ENCODE measurements at places on chromosomes 5 and 9.

GRCh38 chr5:117131048-117131679, 556.5 kb upstream of the SEMA6A start:
- no peak for DNase-seq

DNA sequence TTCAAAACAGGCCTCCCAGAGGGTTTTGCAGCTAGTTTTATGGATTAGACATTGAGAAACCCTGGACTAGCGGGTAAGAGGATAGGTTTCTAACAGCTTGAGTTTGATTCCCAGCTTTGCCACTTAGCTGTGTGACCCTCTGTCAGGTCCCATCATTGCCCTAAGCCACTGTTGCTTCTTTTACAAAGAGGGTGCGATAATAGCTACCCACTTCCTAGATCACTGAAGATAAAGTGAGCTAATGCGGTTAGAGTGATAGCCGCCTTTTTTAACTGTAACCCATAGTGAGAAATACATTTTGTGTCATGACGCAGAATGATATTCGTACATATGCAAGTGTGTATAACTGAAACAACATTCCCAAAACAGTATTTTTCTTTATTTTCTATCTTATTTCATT, 40.3 kb downstream of the CSF1R start:
- no peak for DNase-seq

DNA sequence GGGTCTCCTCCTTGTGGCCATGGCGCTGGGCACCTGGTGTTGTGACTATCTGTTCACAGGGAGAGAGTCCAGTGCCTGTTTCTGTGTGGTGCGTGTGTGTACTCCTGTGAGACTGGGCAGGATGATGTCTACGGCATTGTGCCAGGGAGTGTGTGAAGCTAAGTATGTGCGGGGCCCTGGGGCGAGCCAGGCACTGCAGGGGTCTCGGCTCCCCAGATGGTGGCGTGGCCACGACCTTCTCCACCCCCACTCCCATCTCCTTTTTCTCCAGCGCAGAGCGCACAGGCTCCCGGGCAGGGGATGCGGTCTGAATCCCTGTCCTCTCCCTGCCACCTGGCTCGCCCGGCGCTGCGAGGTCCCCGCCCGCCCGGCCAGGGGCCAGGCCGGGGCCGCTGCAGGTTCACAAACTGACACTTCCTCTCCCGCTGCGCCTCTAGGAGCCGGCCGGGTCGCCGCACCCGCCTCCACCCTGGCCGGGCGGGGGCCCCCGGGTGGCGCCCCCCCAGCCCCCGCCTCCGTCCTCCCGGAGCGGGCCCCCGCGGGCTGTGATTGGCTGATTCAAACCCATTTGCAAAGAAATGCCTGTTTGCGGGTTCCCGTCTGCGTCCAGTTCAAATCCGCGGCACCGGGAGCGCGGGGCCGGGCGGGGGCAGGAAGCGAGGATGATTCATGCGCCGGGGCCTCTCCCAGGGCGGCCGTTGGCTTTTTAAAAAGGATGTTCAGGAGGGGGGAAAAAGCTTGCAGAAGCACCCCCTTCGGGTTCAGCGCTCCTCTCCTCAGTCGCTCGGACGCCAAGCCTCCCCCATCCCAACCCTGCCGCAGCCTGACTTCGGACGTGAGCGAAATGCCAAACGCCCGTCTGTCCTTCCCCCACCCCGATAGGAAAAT, 790 bp downstream of the PHF19 start:
- peak; percentile 93 for DNase-seq

DNA sequence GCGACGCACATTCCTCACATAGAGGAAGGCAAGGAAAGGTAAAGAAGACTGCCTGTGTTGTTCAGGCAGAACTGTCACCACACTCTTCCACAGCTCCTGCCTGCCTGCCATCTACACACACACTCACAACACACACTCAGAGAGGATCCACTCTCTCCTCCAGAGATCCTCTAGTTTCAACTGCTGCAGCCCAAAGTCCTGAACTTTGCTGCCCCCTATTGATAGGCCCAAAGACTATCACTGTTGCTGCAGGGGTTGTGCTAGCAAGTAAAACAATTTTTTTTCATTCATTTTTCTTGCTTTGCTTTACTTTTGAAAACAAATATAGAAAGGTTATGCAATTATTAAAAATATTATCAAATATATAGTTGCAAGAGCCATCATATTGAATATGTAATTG, 5.9 kb upstream of the CFAP90 start:
- DNase-seq: no peak

GRCh38 chr5:135705941-135706466, 127.2 kb upstream of the CXCL14 start:
- no peak for DNase-seq

DNA sequence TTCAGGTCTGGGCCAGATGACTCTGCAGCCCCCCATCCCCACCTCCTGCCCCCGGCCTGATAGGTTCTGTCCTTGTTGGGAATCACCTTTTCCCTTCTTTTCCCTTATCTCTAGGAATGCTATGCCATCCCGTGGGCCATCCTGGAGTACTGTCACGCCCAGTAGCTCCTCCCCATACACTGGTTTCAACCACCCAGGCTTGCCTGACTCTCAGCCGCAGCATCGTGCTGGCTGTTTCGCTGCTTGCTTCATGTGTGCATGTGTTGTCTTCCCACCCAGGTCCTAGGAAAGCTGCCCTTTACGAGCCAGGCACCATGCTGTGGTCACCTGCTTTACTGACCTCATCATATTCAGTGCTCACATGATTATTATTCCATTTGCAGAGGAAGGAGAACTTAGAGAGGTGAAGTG, 71.8 kb downstream of the ANGPTL2 start:
- DNase-seq: no peak

- no peak for DNase-seq
Measured at GRCh38 chr5:111229221-111229835, 5.1 kb downstream of the CAMK4 start.

- DNase-seq: no peak
Measured at GRCh38 chr5:31300501-31300900, 107.0 kb downstream of the CDH6 start.

- no peak for DNase-seq
Measured at GRCh38 chr5:180289433-180289832, 2.5 kb downstream of the MAPK9 start.

GRCh38 chr5:4674166-4674565, 466.0 kb upstream of the ADAMTS16 start:
- no peak for DNase-seq

- no peak for DNase-seq
Measured at GRCh38 chr5:104942735-104943134, 1380.1 kb upstream of the NUDT12 start.

- DNase-seq: peak; percentile 63
Measured at GRCh38 chr5:180129291-180130190, 58.0 kb upstream of the RNF130 start.

- DNase-seq: no peak
Measured at GRCh38 chr9:23423999-23424398, 402.0 kb downstream of the ELAVL2 start.

DNA sequence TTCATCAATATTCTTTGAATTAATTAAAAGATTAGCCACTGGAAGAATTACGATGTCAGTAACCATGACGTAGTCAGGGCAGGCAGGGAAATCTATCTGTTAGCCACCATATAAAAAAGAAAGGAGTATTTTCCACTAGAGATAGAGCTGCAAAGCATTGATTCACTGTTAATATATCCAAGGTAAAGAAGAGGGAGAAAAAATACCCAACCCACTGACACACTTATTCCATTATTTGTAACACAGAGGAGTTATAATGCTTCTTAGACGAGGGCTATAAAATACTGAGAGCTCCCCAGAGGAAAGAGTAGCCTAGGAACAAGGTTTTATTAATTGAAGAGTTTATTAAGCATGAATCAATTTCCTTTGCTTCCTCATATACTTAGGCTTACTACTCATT, 382.2 kb upstream of the CDH6 start:
- DNase-seq: no peak

DNA sequence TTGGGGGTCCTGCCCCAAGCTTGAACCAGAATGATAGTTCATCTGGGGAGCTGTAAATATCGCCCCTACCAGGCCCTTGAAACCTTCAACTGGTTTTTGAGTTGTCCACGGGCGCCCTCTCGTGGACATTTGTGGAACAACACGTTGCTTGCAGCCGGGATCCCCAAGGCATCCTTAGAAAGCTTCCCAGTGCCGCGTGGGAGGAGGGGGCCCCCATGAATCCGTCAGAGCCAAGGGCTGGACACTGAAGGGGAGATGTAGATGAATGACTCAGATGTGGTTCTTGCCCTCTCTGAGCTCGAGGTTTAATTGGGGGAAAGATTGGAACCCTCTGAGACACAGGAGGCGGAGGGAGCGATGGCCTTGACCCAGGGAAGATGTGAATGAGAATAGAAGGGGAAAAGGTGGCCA, 31.8 kb upstream of the ORM1 start:
- peak; percentile 91 for DNase-seq

DNA sequence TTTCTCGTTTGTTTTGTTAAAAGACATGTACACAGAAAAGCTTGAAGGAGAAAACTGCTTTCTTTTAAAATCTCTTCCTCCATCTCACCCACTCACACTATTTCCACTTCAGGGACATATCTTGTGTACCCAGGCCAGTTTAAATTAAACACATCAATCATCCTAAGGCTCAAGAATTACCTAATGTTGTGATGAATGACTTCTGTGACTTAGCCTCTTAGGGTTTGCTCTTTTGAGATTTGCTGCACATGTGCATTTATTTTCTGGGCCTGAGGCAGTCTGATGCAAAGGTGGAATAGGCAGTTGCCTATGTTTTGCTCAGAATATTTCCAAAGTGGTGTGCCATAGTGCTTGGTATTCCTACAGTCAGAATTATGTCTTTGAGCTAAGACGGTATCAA, 439.9 kb upstream of the CHD1 start:
- no peak for DNase-seq

- DNase-seq: no peak
Measured at GRCh38 chr5:43702815-43703214, 99.8 kb downstream of the NNT start.

DNA sequence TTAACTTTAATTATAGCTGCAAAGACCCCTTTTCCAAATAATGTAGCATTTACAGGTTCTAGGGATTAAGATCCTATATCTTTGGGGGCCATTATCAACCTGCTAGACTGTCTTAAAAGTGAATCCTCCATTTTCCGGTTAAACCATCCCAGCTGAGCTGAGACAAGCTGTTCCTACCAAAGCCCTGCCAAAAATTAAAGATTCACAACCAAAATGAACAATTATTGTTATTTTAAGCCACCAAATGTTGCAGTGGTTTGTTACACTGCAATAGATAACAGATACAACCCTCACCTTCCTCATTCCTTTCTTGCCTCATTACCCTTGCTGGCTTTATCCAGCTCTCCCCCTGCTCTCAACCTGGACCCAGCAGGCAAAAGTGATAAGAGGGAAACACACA, 343.4 kb downstream of the CDK5RAP2 start:
- no peak for DNase-seq

DNA sequence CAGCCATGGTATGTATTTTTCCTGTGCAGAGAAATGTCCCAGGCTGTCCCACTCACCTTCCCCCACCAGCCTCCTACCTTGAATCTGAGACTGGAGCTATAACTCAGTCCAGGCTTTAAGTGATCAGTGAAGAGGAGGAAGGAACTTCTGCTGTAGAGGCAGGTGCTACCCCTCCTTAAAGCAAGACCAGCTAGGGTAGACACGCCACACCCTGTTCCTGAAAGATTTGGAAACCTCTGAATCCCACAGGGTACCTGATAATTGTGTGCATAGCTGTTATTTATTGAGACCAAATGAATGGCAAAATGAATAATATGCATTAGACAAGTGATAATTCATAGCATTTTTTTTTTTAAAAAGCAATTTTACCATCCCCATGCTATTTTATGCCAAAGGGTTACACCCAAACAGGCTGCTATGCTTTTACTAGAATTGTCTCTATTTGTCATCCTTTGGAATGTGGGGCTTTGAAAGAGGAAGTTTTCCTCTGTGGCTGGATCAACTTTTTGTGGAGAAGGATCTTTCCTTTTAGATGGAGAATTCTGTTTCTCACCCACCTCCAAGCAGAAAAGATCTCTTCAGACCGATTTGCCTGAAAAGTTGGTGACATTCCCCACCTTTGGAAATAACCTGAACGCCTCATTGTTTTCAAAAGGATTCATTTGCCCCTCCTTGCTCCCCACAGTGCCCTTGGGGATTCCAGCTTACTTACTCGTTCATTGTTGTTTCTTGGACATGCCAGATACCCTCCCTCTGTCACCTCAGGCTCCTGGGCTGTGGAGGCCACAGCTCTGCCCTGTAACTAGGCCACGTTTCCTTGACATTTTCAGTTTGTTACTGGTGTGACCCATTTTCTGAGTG, 248.7 kb downstream of the NR3C1 start:
- no peak for DNase-seq

DNA sequence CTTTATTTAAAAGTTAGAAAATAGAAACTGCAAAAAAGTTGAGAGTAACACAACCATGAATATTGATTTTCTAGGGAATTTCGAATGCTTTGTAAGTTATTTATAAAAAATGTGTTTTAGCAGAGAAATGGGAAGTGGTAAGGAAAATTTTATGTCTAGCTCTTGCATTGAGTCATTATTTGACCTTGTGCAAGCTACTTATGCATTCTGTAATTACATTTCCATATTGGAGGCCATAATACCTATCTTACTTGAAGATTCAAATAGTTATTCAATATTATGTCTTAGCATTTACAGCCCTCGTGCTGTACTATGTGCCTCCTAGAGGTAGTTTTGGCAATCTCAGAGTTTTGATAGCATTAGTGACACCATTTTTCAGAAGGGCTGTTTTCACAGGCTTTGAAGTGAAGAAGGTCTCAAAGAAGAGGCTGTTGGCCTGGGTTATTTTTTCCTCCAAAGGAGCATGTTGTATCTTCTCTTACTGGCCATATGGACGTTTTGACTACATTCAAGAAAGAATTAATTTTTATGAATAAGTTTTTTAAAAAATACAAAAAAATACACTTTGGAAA, 7.4 kb upstream of the DAP start:
- no peak for DNase-seq

- no peak for DNase-seq
Measured at GRCh38 chr9:9215050-9215449, 1397.8 kb downstream of the PTPRD start.

- no peak for DNase-seq
Measured at GRCh38 chr5:56026863-56027300, 32.1 kb upstream of the IL6ST start.

DNA sequence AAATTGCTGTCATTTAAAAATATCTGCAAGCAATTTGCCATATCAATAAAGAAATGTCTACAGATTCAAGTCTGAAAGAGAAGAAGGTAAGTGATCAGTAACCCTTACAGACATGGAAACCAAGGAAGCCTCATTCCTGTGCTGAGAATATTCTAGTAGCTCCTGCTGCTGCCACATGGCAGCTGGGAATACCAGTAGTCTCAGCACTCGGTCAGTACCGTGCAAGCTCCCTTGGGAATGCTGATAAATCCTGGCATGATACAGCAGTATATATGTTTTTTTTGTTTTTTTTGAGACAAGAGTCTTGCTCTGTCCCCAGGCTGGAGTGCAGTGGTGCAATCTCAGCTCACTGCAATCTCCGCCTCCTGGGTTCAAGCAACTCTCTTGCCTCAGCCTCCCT, 27.9 kb downstream of the NANS start:
- DNase-seq: no peak

- DNase-seq: no peak
Measured at GRCh38 chr9:126435626-126436025, 109.0 kb downstream of the MVB12B start.
